ENCODE measurements at places on chromosomes 6 and 20.
A peak's percentile ranks its signal among the peaks of the same experiment; 100 is the strongest.

DNA sequence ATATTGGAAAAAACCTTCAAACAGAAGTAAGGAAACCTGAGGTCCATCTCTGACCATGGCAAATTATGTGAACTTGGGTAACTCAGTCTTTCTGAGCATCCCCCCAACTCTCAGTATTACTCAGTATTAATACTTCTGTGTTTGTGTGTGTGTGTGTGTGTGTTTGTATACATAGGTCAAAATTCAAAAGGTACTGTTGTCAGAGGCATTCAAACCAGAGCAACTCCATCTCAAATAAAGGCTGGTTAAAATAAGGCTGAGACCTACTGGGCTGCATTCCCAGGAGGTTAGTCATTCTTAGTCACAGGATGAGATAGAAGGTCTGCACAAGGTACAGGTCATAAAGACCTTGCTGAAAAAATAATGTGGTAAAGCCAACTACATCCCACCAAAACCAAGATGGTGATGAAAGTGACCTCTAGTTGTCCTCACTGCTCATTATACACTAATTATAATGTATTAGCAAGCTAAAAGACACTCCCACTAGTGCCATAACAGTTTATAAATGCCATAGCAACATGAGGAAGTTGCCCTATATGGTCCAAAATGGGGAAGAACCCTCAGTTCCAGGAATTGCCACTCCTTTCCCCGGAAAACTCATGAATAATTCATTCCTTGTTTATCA is 33.3 kb upstream of the SLC22A16 start:
- peaks cover 3% of the 10 kb centered on the region for H3K4me1 ChIP-seq
- H3K36me3 ChIP-seq = no peaks in the 10 kb centered on the region
- DNase-seq = no peak
- no peak overlapping the region for H3K27ac ChIP-seq
- no peak overlapping the region for H3K4me3 ChIP-seq
- no peaks in the 10 kb centered on the region for H3K27me3 ChIP-seq

DNA sequence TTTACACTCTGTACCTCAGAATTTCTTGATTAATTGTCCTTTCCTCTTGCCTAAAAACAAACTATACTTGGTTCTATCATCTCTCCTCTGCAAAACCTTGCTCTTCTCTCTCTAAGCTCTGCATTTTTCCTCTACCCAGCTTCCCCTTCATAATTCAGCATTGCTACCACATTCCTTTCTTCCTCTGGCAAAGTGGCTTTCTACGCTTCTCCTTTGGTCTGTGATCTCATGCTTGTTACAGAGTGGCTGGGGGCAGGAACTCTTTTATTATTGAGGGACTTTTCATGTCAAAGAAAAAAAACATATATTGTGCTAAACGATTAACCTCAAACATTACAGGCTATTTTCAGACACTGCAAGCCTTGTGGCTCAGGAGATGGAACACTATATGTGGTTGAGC is 333.3 kb upstream of the KCNQ5 start:
- DNase-seq = no peak
- H3K27ac ChIP-seq = no peak overlapping the region
- no peaks in the 10 kb centered on the region for H3K27me3 ChIP-seq
- H3K36me3 ChIP-seq = no peaks in the 10 kb centered on the region
- H3K4me1 ChIP-seq = no peaks in the 10 kb centered on the region

- H3K27me3 ChIP-seq = peaks cover 3% of the 10 kb centered on the region
- H3K27ac ChIP-seq = no peak overlapping the region
- H3K4me3 ChIP-seq = no peak overlapping the region
- H3K4me1 ChIP-seq = peaks cover 13% of the 10 kb centered on the region
- H3K36me3 ChIP-seq = no peaks in the 10 kb centered on the region
These were observed 229.2 kb upstream of the SUPT3H start for GRCh38 chr6:45606831-45607400.

- H3K4me1 ChIP-seq = peaks cover 12% of the 10 kb centered on the region
- no peaks in the 10 kb centered on the region for H3K36me3 ChIP-seq
- no peak for DNase-seq
- H3K27me3 ChIP-seq = peaks cover 28% of the 10 kb centered on the region
These were observed 8.2 kb downstream of the GCNT2 start for GRCh38 chr6:10529231-10529801.

DNA sequence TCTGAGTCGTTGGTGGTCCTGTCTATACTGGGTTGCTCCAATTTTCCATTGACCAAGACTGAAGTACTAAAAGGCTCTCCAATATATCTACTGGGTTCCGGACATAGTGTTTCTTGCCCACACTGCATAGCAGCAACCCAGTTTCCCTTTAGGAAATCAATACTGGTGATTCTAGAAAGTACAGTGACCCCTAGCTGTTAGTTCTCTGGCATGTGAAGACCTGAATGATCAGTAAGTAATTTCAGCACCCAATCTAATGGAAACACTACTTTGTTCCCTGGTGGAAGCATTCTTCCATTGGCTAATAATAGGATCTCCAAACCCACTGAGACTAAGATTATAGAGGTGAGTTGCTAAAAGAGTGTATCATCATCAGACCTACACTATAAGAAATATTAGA is 40.8 kb upstream of the STMND1 start:
- no peak for DNase-seq
- no peaks in the 10 kb centered on the region for H3K4me1 ChIP-seq
- no peak overlapping the region for H3K4me3 ChIP-seq
- H3K27me3 ChIP-seq = peaks cover 11% of the 10 kb centered on the region
- no peak overlapping the region for H3K27ac ChIP-seq
- no peaks in the 10 kb centered on the region for H3K36me3 ChIP-seq

GRCh38 chr6:7216941-7217621 is 95.9 kb downstream of the SSR1 start:
- no peak overlapping the region for H3K27ac ChIP-seq
- no peaks in the 10 kb centered on the region for H3K27me3 ChIP-seq
- H3K4me1 ChIP-seq = no peaks in the 10 kb centered on the region
- H3K36me3 ChIP-seq = peaks cover 19% of the 10 kb centered on the region
- no peak for DNase-seq
- H3K4me3 ChIP-seq = no peak overlapping the region

DNA sequence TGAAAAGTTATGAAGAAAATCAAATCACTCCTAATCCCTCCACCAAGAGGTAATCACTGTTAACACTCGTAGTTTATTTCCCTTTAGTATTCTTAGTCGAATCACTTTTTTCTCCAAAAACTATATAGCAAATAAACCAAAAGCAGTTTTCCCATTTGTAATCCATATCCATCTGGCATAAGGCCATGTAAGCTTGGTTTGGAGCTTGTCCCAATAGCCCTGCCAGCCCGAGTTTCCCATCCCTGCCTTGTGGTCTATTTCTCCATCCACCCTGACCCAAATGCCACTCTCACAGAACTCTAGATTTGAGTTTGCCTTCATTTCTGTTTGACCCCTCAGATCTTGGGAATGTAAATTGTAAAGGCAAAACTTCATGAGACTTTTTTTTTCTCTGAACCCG is 71.8 kb upstream of the DSP start:
- H3K4me1 ChIP-seq = peaks cover 39% of the 10 kb centered on the region
- no peaks in the 10 kb centered on the region for H3K27me3 ChIP-seq
- no peak overlapping the region for H3K27ac ChIP-seq
- no peak overlapping the region for H3K4me3 ChIP-seq
- peaks cover 4% of the 10 kb centered on the region for H3K36me3 ChIP-seq

- no peak overlapping the region for H3K4me3 ChIP-seq
- peaks cover 5% of the 10 kb centered on the region for H3K4me1 ChIP-seq
- no peak for DNase-seq
These were observed 77.1 kb upstream of the ADTRP start for GRCh38 chr6:11855743-11856142.

GRCh38 chr20:5442101-5442500 is 125.3 kb upstream of the PROKR2 start:
- no peak overlapping the region for H3K4me3 ChIP-seq
- peaks cover 18% of the 10 kb centered on the region for H3K27me3 ChIP-seq
- H3K27ac ChIP-seq = no peak overlapping the region
- DNase-seq = no peak
- H3K4me1 ChIP-seq = no peaks in the 10 kb centered on the region

DNA sequence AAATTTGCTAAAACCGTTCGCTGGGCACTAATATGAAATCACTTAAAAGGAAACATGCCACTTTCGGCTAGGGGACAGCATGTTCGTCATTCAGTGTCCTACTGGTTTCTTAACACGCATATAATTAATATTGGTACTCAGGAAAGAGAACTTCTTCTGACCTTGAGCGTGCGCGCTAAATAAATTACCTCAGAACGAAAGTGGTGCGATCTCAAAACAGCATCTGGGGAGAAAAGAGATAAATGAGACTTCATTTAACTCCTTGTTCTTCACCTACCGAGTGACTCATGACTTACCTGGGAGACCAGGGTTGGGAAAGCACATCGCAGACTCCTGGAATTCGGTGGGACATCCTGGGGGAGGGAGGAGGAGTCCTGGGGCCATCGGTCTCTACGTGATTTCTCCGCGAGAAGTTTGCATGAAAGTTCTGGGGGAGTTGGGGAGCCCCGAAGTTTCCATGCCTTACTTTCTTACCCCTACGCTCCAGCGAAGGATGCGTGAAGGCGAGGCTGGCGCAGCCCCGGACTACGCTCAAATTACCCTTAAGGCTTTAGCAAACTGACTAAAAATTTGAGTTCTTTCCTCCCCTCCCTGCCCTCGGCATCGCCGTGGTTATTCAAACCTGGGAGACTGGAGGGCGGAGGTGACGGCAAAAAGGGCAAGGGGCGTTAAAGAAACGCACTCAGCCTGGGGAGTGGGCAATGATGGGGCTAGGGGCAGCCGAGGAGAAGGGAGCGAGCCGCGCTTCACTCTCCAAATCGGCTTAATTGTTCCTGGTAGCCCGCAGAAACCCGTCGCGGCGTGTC is 1.1 kb upstream of the BEND6 start:
- H3K27me3 ChIP-seq = peaks cover 67% of the 10 kb centered on the region
- peak overlapping the region; percentile 72 for H3K27ac ChIP-seq
- H3K4me3 ChIP-seq = peak overlapping the region; percentile 89
- peaks cover 6% of the 10 kb centered on the region for H3K4me1 ChIP-seq
- DNase-seq = no peak
- H3K36me3 ChIP-seq = no peaks in the 10 kb centered on the region

DNA sequence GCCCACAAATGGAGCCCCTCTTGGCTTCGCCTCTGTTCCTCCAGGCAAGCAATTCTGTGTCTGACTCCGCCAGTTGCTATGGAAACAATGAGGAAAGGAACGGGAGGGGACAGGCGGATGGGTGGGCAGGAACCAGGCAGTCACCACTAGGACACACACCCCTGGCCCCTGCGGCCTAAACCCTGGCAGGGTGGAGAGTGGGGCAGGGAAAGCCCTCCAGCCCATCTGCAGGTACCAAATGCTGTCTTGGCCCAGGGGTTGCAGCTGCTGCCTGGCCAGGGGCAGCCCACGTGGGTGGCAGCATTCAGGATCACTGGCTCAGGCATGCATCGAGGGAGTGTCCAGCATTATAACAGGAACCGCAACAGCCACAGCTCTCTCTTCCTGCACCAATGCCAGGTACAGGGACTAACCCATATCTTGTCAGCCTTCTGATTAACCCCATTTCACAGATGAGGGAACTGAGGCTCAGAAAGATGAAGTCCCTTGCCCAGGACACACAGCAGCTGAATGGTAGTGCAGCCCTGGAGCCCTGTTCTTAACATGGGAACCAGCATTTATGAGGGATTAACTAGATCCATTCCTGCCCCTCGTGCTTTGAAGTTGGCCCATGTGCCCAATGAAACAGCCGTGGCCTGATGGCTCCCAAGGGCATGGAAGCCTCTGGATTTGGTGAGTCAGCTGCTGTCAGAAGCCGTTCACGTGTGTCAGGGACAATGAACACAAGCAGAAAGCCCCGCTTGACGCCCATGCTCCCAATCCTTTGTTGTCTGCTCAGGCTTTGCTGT is 66.3 kb downstream of the NOL4L start:
- no peak overlapping the region for H3K4me3 ChIP-seq
- peaks cover 3% of the 10 kb centered on the region for H3K36me3 ChIP-seq
- H3K4me1 ChIP-seq = peaks cover 11% of the 10 kb centered on the region

- H3K4me3 ChIP-seq = no peak overlapping the region
- DNase-seq = no peak
- H3K36me3 ChIP-seq = no peaks in the 10 kb centered on the region
- no peak overlapping the region for H3K27ac ChIP-seq
- H3K4me1 ChIP-seq = peaks cover 11% of the 10 kb centered on the region
- H3K27me3 ChIP-seq = no peaks in the 10 kb centered on the region
These were observed 18.3 kb downstream of the PDE10A start for GRCh38 chr6:165644586-165645266.

DNA sequence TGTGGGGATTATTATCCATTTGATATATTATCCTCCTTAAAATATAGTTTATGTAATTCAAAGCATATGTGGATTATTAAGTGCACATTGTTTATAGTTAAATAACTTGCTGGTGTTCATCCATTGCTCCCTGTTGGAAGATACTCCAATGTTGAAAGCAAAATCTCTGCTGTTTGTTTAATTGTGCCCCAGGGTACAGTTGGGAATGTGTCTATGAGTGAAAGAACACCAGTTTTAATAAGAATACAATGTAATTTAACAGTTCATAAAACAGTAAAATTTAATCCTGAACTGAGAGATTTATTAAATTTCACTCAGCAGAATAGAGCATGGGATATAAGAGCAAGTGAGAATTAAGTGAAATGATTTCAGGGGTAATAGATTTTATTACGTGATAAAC is 364.9 kb downstream of the GRIK2 start:
- H3K4me1 ChIP-seq = peaks cover 11% of the 10 kb centered on the region
- H3K27me3 ChIP-seq = no peaks in the 10 kb centered on the region
- no peak for DNase-seq
- no peaks in the 10 kb centered on the region for H3K36me3 ChIP-seq
- H3K27ac ChIP-seq = no peak overlapping the region
- no peak overlapping the region for H3K4me3 ChIP-seq

DNA sequence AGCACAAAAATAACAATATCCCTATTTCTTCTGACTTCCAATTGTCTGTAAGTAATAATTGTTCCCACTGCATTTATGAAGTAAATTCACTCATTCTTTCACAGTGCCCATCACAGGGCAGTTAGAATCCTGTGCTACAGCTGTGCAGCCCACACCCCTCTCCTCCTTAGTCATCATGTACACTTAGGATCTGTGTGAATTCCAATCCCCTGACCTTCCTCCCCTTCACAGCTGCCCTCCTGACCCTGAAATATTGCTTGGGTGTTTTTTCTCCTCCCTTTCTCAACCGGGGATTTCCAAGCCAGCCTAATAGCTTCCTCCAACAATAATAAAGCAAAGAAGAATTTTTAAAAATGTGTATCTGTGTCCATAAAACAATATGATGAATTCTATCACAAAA is 91.5 kb upstream of the BEND6 start:
- no peak overlapping the region for H3K27ac ChIP-seq
- peaks cover 4% of the 10 kb centered on the region for H3K4me1 ChIP-seq
- no peaks in the 10 kb centered on the region for H3K36me3 ChIP-seq

- H3K4me1 ChIP-seq = no peaks in the 10 kb centered on the region
- peaks cover 6% of the 10 kb centered on the region for H3K27me3 ChIP-seq
- H3K27ac ChIP-seq = no peak overlapping the region
- no peak overlapping the region for H3K4me3 ChIP-seq
- DNase-seq = peak; percentile 26
These were observed 166.4 kb upstream of the RNF217 start for GRCh38 chr6:124795643-124796463.

GRCh38 chr6:46926481-46926880 is 4.7 kb upstream of the ADGRF5 start:
- H3K27ac ChIP-seq = no peak overlapping the region
- no peaks in the 10 kb centered on the region for H3K4me1 ChIP-seq
- H3K4me3 ChIP-seq = no peak overlapping the region
- no peaks in the 10 kb centered on the region for H3K36me3 ChIP-seq

GRCh38 chr6:3898265-3898994 is 49.3 kb downstream of the FAM50B start:
- no peak overlapping the region for H3K27ac ChIP-seq
- H3K27me3 ChIP-seq = peaks cover 9% of the 10 kb centered on the region
- peaks cover 14% of the 10 kb centered on the region for H3K4me1 ChIP-seq
